Stimulated activated CD8-positive, alpha-beta memory T cell treated with anti-CD3 and anti-CD28 coated beads, Interleukin-15, amount 100 ng/mL, for 4 hours (primary cell): ENCODE measurements at places on chromosomes 12 and 14.

GRCh38 chr12:11668611-11669010 is 19.1 kb downstream of the ETV6 start:
- DNase-seq = no peak

GRCh38 chr12:80625901-80626300 is 81.5 kb upstream of the MYF6 start:
- DNase-seq = no peak

DNA sequence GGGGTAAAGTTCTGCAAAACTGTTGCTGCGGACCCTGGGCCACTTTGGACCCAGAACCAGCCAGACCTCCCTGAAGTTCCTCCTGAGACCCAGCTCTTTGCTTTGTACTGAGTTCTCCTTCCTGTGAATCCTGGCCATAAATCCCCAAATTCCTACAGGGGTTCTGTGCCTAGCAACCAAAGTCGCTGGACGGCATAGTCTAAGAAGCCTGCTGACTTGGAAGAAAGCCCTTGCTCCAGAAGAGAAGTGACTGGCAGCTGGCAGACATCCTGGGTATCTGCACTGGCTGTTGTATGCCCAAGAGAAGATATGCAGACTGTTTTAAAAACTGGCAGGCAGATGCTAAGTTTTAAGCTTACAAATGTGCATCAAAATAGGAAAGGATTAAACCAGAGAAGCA is 99.9 kb upstream of the SLC24A4 start:
- DNase-seq = no peak

- no peak for DNase-seq
These were observed 15.4 kb upstream of the TNS2 start for GRCh38 chr12:53034459-53034858.

DNA sequence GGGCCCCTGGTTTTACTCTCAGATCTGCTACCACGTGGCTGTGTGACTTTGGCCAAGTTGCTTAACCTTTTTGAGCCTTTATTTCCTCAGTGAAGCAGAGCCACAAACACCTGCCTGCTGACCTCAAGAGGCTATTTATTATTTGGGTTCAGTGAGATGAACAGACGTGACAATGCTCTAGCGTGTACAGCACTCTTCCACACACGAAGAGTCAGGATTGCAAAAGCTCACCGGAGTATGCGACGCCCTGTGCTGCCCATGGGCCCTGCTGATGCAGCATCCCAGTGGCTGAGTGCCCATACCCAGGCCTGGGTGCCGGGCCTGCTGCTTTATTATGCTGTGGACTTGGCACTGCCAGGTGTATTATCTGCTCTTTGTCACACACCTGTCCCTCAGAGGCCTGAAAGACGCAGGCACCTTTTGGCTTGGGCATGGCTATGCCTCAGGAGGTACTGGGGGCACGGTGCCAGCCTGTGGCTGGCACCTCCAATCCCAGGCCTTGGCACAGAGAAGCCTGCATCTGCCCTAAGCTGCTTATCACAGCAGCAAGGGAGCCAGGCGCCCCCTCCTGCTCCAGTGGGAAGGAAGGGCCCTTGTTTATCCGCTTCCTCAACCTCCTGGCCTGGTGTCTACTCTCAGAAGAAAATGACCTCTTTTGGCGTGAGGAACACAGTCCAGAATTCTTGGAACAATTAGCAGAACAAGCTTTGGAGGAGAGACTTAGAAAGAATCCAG is 22.3 kb upstream of the TC2N start:
- DNase-seq = no peak

GRCh38 chr14:50530358-50530757 is 2.0 kb downstream of the MAP4K5 start:
- DNase-seq = no peak

GRCh38 chr12:124658806-124659402 is 91.5 kb upstream of the NCOR2 start:
- DNase-seq = no peak

DNA sequence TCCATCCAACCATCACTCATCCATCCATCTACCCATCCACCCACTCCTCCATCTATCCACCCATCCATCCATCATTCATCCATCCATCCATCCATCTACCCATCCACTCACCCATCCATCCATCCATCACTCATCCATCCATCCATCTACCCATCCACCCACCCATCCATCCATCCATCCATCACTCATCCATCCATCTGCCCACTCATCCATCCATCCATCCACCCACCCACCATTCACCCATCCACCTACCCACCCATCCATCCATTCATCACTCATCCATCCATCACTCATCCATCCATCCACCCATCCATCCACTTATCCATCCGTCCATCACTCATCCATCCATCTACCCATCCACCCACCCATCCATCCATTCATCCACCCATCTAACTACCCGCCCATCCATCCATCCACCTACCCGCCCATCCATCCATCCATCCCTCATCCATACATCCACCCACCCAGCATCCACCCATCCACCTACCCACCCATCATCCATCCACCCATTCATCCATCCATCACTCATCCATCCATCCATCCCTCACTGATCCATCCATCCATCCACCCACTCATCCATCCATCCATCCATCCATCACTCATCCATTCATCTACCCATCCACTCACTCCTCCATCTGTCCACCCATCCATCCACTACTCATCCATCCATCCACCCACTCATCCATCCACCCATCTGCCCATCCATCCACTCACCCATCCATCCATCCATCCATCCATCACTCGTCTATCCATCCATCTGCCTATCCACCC is 24.1 kb downstream of the TRPV4 start:
- no peak for DNase-seq

GRCh38 chr12:51895378-51896135 is 7.7 kb downstream of the ANKRD33 start:
- no peak for DNase-seq

- no peak for DNase-seq
These were observed 15.5 kb downstream of the B4GALNT3 start for GRCh38 chr12:475286-475685.

DNA sequence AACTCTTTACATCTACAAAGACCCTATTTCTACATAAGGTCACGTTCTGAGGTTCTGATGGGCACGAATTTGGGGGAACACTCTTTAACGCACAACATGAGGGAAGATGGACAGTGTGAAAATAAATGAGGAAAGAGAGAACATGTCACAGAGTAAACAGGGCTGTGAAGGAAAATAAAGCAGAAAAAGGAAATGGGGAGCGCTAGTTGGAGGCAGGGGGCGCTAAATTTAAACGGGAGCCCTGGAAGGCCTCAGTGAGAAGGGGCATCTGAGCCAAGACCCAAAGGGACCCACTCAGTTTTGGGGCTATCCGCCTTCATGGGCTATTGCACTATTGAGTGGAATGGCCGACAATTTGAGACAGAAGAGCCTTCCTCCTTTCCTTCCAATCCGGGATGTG is 50.5 kb downstream of the PLXNC1 start:
- no peak for DNase-seq

DNA sequence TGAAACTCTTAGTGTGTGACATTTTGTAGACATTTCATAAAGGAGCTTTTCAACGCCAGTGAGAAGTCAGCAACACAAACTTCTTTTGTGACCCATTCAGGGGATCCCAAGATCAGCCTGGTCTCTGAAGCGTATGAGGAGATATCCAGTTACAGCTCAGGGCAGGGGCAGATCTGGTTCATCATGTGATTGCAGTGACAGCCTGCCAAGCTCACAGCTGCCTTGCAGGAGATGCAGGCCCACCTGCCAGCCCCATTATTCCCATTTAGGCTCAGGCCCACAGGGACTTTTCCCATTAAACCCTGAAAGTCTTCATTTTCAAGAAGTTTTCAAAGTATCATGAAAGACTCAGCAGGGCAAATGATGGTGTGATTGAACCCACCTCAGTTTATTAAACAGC is 38.3 kb downstream of the SRGAP1 start:
- no peak for DNase-seq

DNA sequence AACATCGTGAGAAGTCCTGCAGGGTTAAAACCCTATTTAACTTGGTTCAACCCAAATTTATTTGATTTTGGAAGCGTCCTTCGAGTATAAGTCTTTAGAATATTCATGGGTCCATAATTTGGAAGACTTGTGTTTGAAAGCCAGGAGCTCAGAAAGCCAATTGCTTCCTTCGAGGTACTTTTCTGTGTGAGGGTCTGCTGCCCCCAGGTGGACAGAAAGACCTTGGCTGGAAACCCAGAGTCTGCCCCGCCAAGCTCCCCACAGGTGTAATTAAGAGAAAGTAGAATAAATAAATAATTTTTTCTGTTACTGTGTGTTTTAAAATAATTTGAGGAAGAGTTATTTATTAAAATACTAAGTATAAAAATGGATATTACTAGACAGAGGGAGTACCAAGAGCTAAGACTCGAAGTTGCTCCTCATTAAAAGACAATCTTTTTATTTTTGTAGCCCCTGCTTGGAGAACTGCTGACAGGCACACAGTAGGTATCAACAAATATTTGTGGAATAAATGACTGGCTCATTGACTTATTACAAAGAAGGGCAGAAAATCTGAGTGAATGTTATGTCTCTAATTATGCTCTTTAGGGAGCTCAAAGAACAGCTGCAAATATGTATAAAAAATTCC is 105.8 kb downstream of the PAH start:
- DNase-seq = no peak

- no peak for DNase-seq
These were observed 34.7 kb downstream of the RTL1 start for GRCh38 chr14:100868621-100869370.

GRCh38 chr12:82904219-82904790 is 217.6 kb downstream of the TMTC2 start:
- DNase-seq = no peak

GRCh38 chr12:75257510-75257909 is 47.9 kb upstream of the KCNC2 start:
- DNase-seq = no peak

GRCh38 chr12:22481547-22482104 is 62.7 kb downstream of the C2CD5 start:
- no peak for DNase-seq

DNA sequence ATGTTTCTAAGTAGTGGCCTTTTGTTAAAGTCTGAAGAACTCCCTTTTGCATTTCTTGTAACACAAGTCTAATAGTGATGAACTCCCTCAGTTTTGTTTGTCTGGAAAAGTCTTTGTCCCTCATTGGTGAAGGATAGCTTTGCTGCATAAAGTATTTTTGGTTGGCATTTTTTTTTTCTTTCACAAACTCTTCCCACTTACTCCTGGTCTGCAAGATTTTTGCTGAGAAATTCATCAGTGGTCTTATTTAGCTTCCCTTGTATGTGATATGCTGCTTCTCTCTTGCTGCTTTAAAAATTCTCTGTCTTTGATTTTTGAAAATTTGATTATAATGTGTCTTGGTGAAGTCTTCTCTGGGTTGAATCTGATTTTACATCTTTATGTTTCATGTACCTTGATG is 22.7 kb downstream of the TRMT5 start:
- no peak for DNase-seq

GRCh38 chr12:115922952-115923564 is 354.4 kb downstream of the MED13L start:
- DNase-seq = no peak

GRCh38 chr12:46915082-46915481 is 89.3 kb upstream of the SLC38A4 start:
- DNase-seq = no peak

DNA sequence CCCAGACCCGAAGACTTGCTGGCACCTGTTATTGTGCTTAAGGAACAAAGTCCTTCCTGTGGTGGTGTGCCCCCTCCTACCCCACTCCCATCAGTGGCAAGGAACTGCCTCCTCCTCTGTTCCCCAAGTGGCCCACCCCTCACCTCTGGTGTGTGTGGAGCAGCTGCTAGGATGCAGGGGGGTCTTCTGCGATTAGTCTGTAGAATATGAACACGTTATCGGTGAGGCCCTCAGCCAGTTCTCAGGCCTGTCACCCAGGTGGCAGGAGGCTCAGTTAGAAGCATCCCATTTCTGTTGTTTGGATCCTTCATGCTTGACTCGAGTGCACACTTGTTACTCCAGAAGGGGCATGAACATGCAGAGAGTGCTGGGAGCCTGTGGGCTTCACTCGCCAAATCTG is 39.3 kb downstream of the RAB35 start:
- no peak for DNase-seq

DNA sequence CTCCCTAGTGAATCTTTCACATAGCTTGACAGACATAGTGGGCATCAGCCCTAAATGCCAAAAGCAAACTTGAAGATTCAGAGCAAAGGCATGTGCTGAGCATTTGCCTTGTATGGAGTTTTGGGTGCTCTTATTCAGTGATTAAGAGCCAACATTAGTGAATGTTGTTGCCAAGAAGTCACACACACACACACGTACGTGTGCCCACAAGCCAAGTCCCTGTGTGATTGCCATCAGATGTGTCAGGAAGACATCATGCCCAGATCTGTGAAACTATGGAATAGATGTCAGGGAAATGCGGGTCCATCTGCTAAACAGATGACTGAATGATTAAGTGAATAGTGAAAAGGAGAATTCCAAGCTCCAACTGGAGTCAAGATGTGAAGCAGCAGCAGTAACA is 149.0 kb downstream of the AKAP6 start:
- DNase-seq = no peak

DNA sequence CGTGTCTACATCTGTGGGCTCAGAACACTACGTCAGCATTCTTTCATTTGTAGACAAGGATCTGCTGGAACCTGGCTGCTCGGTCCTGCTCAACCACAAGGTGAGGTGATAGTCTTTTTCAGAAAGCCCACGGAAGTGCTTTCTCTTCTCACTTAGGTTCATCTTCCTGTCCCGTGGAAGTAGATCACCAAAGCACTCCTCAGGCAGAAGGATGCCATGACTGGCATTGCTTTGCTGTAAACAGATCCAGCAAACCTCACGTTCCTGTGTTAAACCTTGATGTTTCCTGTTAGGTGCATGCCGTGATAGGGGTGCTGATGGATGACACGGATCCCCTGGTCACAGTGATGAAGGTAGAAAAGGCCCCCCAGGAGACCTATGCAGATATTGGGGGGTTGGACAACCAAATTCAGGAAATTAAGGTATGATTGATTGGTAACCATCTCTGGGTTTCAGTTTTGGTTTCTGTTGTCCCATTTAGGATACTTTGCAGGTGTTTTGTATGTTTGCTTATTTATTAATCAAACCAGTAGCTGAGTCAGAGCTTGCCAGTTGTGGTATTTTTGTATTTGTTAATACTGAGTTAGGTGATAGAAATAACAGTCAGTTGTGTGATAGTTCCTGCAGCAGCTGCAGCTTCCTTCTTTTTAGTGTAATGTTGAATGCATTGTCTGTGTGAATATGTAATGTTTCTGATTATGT is 7.5 kb downstream of the PSMC1 start:
- no peak for DNase-seq

- DNase-seq = no peak
These were observed 13.7 kb upstream of the SIX1 start for GRCh38 chr14:60662982-60663381.

- no peak for DNase-seq
These were observed 16.7 kb downstream of the GPHB5 start for GRCh38 chr14:63301891-63302534.

DNA sequence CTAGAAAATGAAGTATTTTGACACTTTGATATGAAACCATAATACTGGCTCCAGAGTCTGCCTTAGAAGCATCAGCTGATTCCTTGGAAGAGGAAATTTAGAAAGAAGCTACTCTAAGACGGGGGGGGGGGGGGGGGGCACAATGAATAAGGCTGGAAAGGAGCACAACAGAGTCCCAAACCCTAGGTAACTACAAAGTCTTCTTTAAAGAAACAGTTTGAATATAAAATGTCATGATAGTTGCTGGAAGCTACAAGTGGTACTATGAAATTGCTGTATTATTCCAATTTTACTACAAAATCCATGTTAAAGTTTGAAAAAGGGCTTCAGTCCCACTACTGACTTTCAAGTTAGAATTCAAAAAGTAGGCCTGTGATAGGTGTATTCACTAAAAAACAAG is 31.6 kb downstream of the CDK17 start:
- no peak for DNase-seq

GRCh38 chr12:41963398-41963797 is 181.3 kb downstream of the GXYLT1 start:
- DNase-seq = no peak

GRCh38 chr14:68250927-68251768 is 431.6 kb downstream of the RAD51B start:
- no peak for DNase-seq
